Activated naive CD8-positive, alpha-beta T cell treated with anti-CD3 and anti-CD28 coated beads, Interleukin-2, amount 50 U/mL, for 16 hours (primary cell): ENCODE measurements at places on chromosomes 5 and 9.

DNA sequence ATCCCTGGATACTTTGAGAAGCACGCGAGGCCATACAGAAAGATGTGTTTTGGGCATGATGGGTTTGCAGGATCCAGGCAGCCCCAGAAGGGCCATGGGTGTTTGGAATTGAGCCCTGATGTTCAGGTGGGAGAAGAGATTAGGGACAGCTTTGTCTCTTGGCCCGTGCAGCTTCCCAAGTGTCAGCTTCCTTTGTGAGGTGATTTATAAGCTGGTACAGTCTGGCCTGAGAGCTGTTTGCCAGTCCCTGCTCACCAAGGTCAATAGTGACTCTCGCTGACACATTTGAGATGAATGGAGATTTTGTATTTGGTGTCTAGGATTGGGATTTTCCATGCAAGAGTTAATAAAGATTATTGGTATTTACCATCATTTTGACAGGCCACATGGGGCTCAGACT, 165.9 kb downstream of the ICE1 start:
- no peak for DNase-seq

GRCh38 chr5:122649080-122649479, 125.8 kb upstream of the SNX2 start:
- DNase-seq = no peak

GRCh38 chr5:33764786-33765185, 127.0 kb downstream of the ADAMTS12 start:
- no peak for DNase-seq

GRCh38 chr5:114362197-114362976, 517 bp downstream of the KCNN2 start:
- DNase-seq = no peak

- no peak for DNase-seq
Observed at GRCh38 chr5:135508496-135509005, 27.2 kb downstream of the NEUROG1 start.

DNA sequence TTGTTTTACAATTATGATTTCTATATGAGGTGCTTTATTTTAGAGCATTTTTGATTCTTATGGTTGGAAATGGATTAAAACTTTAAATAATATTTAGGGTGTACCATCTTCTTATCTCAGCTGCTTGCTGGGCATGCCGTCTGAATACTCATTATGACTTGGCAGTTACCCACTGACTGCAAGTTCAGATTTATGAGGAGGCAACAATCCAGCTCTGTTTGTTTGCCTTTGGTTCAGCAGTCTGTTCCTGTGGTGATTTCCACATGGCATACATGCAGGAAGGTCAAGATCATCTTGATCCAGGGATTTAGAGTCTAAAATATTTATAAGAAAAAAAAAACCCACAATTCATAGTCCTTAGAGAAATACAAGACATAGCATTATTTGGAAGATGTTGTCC, 1254.5 kb upstream of the NUDT12 start:
- DNase-seq = no peak

- no peak for DNase-seq
Observed at GRCh38 chr9:116656501-116656971, 30.6 kb upstream of the TRIM32 start.

DNA sequence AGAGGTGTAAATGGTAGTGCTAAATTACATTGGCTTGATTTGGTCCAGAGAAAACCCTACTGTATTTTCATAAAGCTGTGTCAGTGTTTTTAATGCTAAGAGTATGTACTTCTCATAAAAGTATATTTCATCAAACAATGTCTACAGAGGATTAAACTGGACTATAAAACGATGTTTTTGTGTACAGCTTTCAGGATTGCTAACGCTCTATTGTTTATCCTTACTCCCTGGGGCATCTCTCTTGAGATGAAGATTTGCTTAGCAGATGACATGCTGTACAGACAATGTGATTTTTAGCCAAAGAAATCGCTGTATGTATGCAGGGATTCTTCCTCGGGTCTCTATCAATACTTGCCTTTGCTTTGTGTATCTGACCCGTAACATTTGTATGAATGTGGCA, 216.0 kb downstream of the FBXL7 start:
- no peak for DNase-seq

- DNase-seq = no peak
Observed at GRCh38 chr5:150647275-150648251, 7.1 kb downstream of the SYNPO start.
